ENCODE measurements at places on chromosomes 1 and 21.

- no peak for DNase-seq
Observed at GRCh38 chr1:63784489-63785390, 10.9 kb downstream of the ROR1 start.

DNA sequence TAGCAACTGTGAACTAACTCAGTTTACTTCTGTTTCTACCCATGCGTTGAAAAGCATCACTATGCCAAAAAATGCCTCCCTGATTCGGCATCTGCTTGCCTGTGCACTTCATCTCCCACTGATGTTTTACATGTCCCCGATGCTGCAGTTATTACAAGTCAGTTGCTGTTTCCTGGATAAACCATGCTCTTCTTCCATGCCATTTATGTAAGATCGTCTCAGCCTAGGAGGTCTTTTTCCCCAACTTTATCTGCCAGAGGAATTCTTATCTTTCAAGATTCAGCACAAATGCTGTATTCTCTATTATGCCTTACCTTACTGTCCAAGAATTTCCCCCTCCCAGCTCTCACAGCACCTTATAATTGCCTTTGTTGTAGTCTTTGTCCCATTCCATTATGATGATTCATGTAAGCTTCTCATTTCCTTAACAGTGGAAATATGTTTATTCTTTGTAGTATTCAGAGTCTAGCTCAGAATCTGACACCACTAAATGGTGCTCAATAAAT lies 30.0 kb downstream of the PRKACB start:
- DNase-seq = no peak

- no peak for DNase-seq
Observed at GRCh38 chr1:192263436-192263835, 53.4 kb upstream of the RGS21 start.

GRCh38 chr1:164726235-164726634 lies 167.3 kb downstream of the PBX1 start:
- DNase-seq = no peak

- DNase-seq = no peak
Observed at GRCh38 chr1:64515427-64515826, 45.5 kb downstream of the CACHD1 start.

GRCh38 chr1:212977781-212978645 lies 27.7 kb downstream of the VASH2 start:
- no peak for DNase-seq

DNA sequence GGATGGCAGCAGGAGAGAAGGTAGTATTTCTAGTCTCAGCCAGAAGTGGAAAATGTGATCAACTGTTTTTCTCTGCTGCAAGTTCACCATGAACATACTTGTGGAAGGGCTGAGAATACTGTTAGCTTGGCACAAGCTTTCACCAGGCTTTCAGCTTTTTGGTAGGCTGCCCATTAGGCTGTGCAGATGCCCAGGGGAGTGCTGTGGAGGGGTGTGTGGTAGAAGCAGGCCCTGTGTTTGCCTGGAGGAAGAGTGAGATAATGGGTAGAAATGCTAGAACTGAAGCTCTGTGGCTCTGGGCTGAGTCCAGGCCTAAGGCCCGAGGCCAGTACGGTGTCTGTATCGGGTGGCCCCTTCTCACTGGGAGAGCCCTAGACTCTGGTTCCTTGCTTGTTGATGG lies 9.8 kb downstream of the DNAJC6 start:
- DNase-seq = no peak

DNA sequence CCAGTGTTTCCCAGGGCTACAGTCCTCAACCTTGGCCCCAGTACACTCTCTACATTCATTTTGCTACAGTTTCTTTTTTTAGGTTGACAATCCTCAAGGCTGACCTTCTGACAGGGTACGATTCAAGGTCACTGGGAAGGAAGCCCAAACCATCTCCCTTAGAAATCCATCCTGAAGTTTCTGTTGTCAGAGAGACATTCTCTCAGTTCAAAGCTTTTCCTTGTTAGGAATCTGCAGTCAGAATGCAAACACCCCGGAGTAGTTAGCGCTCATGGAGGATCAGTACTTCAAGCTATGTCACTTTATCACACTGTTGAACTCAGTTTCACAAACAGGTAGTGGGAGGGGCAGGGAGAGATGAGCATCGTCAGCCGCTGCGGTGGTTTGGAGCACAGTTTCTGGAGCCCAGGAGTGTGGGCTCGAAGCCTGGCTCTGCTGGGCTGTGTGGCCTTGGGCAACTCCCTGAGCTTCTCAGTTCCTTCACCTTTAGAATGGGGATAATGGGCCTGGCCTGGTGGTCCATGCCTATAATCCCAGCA lies 4.2 kb downstream of the SLC2A5 start:
- DNase-seq = no peak

GRCh38 chr1:3717041-3717714 lies 35.1 kb upstream of the CCDC27 start:
- DNase-seq = no peak

DNA sequence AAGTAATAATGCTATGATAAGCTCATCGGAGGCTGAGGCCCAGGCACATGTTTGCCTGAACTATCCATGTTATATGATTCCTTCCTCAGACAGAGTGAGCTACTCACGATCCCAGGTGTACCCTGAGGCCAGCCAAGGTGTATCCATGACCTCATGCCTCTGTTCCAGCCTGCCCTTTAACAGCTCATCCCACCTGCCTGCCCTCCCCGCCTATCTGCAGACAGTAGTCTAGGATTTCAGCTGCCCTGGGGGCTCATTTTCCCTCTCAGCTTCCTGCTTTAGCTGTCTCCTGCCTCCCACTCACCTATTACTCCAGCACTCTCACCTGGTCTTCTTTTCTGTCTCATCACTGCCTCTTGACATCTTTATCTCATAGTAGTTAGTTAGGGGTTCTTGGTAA lies 1.9 kb upstream of the IL24 start:
- no peak for DNase-seq

DNA sequence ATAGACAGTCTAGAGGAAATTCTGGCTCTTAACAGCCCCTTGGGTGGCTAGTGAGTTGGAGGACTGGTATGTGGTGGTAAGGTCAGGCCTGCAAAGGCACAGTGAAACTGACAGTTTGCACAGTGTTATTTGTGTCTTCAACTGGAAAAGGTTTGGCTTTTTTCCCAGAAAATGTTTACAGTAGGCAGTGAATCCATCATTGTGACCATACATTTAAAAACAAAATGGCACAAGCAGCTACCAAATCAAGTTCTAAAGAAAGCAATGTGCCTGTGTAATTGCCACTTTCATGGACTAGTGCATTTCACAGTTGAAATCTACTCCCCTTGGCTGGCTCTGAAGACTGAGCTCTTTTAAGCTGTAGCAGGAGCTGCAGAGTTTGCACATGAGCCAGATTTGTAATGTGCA lies 24.8 kb downstream of the ATPAF1 start:
- no peak for DNase-seq

DNA sequence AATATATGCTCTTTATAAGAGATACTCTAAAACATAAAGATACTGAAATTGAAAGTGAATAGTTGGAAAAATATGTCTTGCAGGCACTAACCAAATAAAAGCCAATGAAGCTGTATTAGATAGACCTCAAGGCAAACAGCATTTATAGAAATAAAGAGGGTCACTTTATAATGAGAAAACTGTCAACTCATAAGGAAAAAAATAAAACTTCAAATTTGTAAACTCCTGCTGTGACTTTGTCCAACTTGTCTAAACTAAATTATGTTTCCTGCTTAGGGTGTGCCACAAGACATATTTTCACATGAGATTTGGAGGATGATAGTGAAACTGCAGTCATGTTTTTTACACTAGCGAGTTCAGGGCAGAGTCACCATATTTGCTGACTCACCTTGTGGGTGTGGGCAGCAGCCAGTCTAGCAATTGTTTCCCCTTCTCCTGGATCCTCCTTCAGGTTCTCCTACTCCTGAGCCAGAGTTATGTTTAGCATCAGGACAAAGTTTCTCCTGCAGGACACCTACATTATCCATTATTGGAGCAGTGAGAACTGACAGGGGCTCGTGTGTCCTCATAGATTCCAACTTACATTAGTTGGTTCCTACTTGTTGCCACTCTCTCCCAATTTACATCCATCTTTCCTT lies 43.8 kb downstream of the CD53 start:
- peak; percentile 32 for DNase-seq

- no peak for DNase-seq
Observed at GRCh38 chr1:173417563-173417962, 59.6 kb upstream of the PRDX6 start.
